ENCODE measurements at places on chromosomes 6 and 20.

DNA sequence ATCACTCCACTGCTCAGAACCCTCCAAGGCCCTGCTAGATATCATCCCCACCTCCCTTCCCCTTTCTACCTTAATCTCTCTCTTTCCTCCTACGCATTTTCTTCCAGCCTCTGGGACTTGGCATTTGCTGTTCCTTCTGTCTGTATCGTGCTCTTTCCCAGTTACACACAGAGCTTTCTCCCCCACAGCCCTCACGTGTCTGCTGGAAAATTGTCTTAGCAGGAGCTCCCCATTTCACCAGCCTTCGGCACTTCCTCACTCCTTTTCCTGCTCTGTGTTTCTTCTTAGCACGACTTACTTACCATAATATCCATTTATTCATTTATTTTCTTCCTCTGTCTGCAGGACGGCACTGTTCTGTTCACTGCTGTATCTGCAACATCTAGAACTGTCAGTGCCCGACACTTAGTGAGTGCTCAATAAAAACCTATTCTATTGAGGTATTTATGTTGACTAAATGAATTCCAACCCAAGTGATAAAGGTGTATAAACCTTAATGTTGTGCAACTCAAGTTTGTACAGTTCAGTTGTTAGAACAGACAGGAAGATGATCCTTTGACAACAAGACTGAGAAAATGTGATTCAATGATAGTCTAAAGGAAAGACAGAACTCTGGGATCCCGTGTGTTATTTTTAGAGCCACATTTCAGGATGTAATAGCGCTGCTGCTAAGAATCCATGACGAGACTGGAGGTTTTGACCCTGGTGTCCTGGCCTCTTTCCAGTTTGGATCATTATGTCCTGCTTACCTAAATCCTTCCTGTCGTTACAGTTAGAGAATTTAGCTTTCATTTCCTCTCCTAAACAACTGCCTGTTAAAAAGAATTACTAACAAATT lies 170.1 kb upstream of the LAMP5 start:
- no peak for DNase-seq

DNA sequence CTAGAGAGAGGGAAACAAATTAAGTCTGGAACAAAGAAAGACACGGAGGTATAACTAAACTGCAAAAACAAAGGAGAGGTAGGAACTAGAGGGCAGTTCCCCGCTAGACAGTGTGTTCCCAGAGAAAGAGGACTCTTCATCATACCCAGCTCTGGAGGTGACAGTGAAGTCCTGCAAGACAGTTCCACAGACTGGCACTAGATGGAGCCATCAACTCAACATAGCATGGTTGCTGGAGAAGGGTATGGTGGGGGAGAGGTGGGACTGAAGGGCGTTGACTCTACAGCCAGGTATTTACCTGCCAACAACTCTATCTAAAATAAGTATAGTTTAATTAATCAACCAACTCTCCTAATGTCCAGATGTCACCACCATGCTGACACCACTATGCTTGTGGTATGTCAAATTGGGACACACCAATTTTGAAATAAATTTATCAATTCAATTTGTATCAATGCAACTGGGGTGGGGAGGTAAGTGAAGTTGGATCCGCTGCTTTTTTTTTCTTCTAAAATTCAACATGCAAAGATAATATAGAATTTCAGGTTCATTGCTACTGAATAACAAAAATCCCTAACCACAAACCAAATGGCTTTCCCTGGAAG lies 9.7 kb downstream of the BACH2 start:
- DNase-seq, result peak; percentile 65

DNA sequence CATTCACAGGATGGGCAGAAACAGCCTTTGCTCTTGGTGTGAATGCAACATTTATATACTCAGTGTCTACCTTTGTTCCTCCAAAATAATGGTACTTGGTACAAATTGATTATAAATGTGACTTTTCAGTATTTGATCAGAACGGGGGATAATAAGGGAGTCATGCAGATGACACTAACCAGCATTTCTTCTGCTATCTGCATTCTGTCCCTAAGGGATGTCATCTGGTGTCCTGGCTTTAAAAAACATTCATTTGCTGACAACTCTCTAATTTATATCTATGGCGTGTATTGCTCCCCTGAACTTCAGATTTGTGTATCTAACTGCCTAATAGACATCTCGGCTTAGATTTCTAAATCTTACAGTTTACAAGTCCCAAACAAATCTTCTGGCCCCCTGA lies 76.4 kb upstream of the FLRT3 start:
- DNase-seq, result no peak

DNA sequence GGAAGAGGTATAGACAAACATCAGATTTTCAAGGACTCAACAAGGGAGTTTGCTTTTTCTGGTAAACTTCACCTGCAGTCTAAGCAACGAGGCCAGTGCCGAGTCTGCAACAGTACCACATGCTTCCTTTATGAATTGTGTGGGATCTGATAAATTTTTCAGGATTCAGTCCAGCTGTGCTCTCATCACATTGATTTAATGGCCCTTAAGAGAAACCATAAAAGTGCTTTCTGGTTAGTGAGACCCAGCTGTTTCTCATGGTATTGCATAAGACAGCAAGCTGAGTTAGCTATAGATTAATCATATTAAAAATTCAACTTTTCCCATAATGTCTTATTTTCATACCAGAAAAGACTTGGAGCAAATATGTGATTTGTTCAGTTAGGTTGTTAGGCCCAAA lies 291.4 kb downstream of the CENPW start:
- no peak for DNase-seq

DNA sequence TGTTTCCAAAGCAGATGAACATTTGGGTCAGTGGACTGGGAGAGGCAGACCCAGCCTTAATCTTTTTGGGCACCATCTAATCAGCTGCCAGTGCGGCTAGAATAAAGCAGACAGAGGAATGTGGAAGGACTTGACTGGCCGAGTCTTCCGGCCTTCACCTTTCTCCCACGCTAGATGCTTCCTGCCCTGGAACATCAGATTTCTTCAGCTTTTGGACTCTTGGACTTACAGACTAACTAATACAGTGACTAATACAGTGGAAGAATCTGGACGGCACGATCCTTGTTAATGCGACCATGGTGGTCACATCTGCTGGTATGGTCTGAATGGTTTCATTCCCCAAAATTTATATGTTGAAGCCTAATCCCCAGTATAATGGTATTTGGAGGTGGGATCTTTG lies 122.6 kb upstream of the NXT1 start:
- no peak for DNase-seq
